ENCODE measurements at places on chromosomes 13 and 19.

DNA sequence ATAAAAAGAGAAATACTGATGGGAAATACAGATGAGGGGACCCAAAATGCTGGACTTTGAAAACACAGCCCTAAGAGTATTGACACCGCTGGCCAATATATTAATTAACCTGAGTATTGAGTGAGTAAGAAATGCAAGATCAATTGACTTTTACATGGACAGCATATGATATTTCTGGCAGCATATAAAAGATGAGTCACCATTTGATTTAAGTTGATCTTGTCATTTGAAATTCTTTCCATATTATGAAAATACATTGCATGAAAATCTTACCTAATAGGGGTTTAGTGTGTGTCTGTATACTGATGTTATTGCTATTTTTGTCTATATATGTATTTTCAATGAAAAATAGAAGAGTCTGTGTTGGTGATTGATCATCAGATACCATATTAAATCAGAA is 619.6 kb downstream of the KCTD12 start:
- DNase-seq, result no peak

DNA sequence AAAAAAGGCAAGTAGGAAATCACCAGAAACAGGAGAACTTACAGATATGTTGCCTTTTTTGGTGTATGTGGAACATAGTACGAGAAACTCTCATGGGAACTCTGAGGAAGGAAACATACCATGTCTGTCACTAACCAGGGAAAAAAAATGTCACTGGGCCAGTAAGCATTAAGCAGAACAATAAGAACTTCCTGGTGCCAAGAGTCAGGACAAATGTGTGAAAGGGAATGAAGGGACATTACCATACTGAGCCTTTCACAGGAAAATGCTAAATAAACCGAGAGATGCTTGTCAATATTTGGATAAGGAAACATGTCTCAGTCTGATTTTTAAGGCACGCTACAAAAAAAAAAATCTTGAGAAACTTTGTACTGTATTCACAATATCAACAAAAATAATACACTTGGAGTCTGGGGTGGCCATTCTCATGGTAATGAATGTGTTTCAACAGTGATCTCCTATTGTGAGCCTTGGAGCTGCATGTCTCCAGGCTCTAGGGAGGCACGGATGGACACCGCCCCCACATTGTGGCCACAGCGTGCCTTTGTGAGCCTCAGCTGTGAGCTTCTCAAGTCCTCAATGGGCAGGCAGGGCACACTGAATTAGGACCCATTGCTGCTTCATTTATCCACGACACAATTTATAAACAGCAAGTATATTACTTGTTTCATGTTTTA is 113.0 kb upstream of the ARGLU1 start:
- DNase-seq, result no peak

DNA sequence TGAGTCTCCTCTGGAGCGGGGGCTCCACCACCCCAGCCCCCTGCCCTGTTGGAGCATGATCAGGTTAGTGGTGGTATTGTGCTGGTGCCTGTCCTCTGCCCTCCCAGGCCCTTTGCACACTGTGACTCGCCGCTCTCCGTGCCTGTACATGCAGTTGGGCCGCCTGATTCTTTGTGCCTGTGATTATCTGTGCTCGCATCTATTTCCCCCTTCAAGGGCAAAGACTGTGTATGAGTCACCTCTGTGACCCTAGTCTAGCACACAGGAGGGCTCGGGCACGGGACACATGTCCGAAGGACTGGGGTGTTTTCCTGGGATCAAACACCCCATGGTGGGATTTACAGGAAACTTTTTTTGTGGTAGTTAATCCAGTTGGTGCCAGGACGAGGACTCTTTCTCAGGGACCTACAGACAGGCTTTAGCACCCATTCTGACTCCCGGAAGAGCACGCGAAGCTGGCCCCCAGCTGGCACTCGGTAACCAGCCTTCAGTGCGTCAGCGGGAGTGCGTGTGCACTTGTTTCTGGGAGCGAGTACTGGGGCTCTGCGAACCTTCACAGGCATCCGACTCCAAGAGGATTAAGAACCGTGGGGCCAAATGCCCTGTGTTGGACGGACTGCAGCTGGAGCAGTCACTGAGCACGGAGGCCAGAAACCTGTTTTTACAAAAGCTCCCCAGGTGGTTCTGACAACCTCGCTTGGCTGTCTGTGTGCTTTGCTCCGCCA is 6.7 kb downstream of the PPP1R37 start:
- DNase-seq, result no peak

GRCh38 chr19:38977445-38978325 is 2.1 kb upstream of the FBXO17 start:
- DNase-seq, result no peak

GRCh38 chr13:109938255-109938936 is 152.0 kb upstream of the IRS2 start:
- DNase-seq, result no peak

DNA sequence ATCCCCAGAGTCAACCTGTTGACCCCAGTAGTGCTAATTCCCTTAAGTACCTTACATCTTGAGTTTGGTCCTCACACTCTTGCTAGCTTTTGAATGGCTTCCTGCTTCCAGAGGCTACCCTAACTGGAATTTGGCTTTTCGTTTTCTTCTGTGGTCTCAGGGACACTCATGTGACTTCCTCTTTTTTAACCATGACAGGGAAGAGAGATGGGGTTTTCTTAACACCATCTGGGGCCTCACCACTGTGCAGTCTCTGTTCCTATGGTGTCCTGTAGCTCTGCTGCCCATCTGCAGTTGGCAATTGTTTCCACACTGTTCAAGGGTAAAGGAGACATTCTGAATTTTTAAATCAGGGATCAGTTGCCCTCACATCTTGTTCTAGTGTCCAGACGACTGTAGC is 66.7 kb downstream of the SLC10A2 start:
- DNase-seq, result no peak

GRCh38 chr13:34246511-34246910 is 428.6 kb downstream of the RFC3 start:
- DNase-seq, result no peak

DNA sequence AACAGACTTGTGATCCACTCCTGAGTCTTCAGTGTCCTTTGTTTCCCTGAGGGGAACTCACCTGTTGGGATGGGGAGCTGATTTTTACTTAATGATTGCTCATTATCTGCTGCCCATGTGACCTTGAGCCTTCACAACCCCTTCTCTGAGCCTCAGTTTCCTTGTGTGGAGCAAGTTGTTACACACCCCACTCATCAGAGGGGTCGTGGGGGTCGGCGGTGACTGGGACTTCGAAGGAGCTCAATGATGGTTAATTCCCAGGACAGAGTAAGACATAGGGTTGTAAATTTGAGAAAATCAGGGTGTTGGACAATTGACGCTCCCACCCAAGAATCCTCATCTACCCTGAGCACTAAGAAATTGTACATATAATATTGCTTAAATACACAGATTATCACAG is 13.5 kb downstream of the LILRA5 start:
- DNase-seq, result no peak

GRCh38 chr13:111610081-111610480 is 289.6 kb downstream of the TEX29 start:
- DNase-seq, result no peak

DNA sequence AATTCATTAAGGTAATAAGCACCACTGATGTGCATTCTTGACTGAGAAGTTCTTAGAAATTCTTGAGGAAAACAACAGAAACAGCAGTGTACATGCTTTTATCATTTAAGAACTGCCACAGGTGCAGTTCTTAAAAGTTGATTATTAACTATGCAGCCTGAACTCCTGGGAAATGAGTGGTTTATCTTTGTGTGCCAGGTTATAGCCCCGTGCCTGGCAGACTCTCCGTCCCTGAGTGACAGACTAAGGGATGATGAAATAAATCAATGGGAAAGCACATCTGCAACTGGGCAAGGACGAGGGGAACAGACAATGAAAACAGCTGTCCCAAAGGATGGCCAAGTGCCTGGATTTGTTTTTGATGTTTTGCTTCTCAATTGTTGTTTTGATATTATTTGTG is 84.4 kb upstream of the SPATA13 start:
- peak; percentile 64 for DNase-seq

GRCh38 chr13:97124915-97125809 is 97.0 kb upstream of the MBNL2 start:
- DNase-seq, result no peak

DNA sequence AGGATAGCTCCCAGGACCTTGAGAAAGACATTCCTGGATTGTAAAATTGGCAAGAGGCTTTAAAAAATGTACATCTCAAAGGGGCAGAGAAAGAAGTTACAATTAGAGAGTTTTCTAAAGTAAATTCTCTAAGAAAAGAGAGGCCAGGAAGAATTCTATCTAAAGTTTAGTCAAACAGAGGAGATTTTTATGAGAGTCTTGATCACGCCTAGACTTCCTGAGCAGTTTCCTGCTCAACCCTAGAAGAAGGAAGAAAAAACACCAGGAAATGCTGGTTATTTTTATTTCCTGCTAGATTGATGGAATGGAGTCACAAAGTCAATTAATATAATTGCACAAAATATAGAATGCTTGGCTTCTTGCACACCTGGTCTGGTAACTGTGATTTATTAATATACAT is 269.1 kb downstream of the PCDH20 start:
- DNase-seq, result no peak

- no peak for DNase-seq
Measured at GRCh38 chr19:5122121-5122400, 153.1 kb downstream of the KDM4B start.

- DNase-seq, result no peak
Measured at GRCh38 chr13:99760456-99760855, 211.1 kb downstream of the ZIC5 start.

DNA sequence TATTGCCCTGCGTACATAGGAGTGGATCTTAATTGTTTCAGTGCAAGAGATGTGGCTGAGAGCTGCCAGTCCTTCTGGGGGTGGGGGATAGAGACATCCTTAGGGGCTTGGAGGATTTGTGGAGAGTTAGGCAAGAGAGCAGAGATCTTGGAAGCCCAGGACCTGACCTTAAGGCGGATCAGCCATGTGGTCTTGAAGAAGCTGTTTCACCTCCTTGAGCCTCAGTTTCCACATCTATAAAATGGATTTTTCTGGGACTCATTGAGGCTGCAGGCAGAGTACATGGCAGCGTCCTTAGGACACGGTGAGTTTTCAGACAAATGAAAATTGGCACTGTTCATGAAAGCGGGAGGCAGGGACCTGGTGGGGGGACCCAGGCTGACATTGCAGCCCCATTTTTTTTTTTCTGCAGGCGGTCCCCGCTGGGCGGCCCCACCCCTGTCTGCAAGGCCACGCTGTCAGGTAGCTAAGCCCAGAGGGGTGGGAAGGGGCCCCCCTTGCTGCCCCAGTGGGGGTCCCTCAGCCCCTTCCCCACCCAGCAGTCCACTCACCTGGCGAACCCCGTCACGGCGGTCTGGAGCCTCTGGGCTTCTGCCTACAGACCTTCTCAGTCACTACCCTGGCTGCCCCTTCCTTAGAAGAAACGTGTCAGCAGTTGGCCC is 30.0 kb downstream of the PDE4A start:
- no peak for DNase-seq

- peak; percentile 45 for DNase-seq
Measured at GRCh38 chr19:12668932-12669269, 2.3 kb downstream of the WDR83 start.

GRCh38 chr19:41276231-41276630 is 12.1 kb downstream of the HNRNPUL1 start:
- DNase-seq, result no peak

DNA sequence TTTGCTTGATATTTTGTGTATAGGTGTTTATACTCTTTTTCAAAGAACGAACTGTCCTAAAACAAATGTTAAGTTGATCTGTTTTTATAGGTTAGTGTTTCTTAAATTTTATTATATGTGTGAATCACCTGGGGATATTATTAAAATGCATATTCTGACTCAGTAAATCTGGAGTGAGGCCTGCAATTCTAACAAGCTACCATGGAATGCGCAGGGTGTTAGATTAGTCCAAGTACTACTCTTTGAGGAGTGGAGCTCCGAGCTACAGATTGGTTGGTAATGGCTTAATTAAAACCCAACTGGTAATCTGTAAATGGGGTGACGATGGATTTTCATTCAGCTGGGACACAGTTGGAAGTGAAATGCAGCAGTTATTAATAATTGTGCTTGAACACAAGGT is 214.1 kb upstream of the UFM1 start:
- no peak for DNase-seq

DNA sequence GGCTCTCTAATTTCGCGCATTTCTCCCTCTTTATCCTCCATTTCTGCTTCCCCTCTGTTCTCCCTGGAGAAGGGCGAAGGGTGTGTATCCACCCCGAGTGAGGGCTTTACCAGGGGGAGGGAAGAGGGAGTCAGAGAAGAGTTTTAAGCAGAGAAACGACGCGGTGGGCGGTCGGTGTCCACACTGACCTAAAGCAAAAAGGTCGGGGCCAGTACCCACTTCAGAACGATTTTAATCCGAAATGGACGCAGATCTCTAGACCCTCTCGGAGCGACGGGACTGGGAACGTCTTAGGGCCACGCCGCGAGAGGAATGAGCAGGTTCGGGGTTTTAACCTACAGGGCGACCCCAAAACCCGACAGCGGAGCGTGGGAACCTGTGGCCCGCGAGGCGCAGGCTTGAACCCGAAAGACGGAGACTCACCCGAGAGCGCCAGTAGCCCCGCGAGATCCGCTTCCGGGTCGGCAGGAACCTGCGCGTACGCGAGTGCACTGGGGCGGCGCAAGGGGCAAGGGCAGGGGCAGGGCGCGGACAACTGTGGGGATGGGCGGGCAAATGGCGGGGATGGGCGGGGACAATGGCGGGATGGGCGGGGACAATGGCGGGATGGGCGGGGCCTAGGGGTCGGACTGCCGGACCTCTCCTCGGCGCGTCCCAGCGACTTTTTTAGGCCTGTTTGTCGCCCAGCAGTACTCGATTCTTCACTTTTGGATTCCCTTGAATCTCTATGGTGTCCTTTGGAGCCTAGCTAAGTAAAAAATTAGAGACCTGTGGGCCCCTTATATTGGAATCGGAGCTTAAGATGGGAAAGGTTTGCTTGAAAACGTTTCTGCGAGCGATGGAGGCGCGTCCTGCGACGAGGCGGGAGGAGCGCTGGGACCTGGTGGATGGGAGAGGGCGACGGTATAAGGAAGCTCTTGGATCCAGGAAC is at the start of gene ZNF677:
ZNF677 (minus strand) TSS at position 463 of the 931 bp plus-strand sequence. CDS start 3,323 bp downstream, outside the sequence.
- DNase-seq, result no peak

- DNase-seq, result no peak
Measured at GRCh38 chr19:46402725-46403124, 10.6 kb downstream of the CCDC8 start.

DNA sequence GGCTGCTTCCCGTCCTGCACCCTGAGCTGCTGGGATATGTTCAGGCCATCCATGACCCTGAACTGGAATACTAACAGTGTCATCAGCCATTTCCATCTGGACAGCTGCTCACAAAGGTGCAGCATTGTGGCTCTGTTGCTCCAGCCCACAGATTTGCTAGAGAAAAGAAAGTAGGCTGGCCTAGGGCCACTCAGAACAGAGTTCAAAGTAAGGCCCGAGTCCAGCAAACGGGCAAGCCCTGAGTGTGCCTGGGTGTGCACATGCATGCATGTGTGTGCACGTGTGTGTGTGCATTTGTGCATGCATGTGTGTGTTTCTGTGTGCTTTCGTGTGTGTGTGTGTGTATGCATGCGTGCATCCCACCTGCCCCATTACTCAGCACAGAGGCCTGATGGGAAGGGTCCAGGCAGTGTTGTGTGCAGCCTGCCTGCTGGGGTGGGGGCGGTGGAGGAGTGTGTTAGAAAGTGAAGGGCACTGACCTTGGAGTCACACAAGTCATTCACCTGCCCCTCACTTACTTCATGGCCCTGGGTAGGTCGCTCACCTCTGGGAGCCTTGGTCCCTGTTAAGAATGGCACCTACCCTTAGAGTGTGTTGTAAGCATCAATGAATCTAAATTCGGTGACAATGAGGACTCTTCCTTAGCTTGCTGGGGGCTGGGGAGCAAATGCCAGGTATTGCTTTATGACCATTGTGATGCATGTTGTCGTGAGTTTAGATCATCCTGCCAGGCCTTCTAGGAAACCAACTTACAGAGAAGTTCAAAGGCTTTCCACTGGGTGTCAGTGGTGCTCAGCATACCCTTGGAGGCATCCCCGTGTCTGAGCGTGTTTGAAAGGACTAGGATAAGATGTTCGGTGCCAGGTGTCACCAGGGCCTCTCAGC is 53.2 kb downstream of the GPR12 start:
- peak; percentile 41 for DNase-seq
